ENCODE measurements at places on chromosomes 7 and 10. TPM values are rescaled to one million over a fixed set of nuclear protein-coding genes. Genes with fewer than 3 reads are reported as not detected.

Gene MYO3A
- polyA plus RNA-seq: not detected

Gene GPR146
- 0.64 TPM for polyA plus RNA-seq

Gene SPDYE16
- polyA plus RNA-seq: 0.92 TPM

Gene EIF4H
- polyA plus RNA-seq: 265 TPM

Gene PTPRN2
- polyA plus RNA-seq: not detected

- DNase-seq: no peak
These were observed 223.2 kb downstream of the CCSER2 start for GRCh38 chr10:84551437-84552120.

DNA sequence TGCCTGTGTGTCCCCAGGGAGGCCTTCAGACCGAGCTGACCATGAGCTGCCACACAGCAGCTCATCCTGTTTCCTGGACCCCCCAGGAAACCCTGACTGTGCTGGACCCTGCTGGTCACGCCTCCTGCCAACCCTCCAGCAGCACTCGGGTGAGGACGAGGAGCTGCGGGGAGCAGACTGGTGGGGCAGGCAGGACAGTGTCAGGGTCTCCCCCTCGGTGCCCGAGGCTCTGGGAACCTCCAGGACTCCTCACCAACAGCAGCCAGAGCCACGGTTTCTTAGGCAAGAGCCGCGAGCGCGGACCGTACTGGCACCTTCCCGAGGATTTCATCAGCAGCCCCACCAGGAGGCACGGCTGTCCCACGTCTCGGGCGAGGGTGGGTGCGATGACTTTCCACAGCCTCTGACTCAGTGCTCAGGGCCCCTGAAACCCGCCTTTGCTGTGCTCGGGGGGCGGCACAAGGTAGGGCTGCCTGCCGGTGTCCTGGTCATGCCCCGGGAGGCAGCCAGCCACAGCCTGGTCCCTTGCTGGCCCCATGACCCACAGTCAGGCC is 186.9 kb downstream of the ELFN1 start:
- DNase-seq: no peak

DNA sequence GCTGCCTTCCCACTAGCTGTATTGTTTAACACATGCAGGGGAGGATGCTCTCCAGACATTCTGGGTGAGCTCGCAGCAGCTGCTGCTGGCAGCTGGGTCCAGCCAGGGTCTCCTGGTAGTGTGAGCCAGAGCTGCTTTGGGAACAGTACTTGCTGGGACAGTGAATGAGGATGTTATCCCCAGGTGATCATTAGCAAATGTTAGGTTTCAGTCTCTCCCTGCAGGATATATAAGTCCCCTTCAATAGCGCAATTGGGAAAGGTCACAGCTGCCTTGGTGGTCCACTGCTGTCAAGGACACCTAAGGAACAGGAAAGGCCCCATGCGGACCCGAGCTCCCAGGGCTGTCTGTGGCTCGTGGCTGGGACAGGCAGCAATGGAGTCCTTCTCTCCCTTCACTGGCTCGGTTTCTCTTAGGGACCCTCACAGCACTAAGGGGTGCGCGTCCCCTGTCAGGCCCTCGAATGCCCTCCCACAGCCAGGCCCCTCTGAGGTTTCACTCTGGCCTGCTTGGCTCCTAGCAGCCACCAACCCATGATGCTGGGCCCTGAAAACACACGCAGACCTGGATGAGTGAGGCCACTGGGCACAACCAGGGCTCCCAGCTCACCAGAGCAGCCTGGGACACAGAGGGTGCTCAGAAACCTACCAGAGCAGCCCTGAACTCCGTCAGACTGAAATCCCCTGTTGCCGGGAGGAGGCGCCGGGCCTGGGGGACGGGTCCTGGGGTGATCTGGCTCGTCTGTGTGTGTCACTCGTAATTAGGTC is 173.0 kb upstream of the LANCL2 start:
- no peak for DNase-seq

DNA sequence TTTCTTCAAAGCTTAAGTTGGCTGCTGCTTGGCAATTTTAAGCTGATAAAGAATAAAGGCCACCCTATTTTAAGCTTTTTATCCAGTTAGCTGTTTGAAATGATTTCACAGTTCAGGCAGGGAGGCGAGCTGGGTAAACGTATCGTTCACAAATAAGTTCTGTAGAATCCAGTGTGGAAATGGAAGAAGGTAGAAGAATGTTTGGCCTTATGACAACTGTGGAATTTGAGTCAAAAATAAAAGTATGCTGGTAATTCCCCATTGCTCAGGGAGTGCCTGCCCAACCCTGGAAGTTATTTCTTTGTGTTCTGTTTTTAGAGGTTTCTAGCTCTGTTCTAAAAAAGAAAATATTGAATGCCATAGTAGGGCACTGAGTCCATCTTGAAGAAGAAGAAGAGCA is 113.1 kb downstream of the ARL4A start:
- DNase-seq: no peak

Data from GM12878 (cell line).